ENCODE measurements at places on chromosomes 11 and 22.

DNA sequence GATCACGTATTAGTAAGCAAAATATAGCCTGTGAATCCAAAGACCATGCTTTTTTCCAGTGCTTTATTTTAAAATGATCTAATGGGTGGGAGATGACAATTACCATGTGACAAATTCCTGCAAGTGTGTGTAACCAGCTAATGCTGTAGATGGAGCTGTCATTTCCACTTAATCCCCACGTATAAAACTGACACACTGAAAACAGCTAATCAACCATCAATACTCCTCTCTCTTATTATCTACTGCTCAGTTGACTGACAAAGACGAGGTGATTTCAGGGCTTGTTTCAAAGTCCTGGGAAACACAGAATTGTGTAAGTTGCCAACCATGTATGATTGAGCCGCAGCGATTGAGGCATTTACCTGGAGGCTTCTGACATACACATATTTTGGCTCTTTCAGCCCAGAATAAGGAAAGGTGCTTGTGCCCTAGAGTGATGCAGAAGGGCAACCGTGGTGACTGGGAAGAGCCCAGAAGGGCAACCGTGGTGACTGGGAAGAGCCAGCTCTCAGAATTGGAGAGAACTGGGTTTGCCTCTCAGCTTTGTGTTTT, 9.7 kb downstream of the SLN start:
- no peak for DNase-seq

GRCh38 chr11:20397281-20397680, 9.8 kb downstream of the PRMT3 start:
- DNase-seq = peak; percentile 33

DNA sequence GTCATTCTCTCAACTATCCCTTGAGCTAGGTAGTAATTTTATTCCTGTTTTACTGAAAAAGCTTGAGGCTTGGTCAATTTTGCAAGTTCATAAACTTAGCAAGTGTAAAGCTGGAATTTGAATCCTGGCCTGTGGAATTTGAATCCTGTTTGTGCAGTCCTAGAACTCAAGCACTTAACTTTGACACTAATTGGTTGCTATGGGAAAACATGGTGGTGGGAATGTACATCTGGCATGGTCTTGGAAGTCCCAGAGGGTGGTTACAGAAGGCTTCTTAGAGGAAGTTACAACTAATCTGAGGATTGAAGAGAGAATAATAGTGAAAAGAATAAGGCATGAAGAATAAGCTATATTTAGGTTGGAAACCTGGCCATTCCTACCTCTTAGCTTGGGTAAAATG, 66.5 kb upstream of the LIN7C start:
- DNase-seq = no peak

DNA sequence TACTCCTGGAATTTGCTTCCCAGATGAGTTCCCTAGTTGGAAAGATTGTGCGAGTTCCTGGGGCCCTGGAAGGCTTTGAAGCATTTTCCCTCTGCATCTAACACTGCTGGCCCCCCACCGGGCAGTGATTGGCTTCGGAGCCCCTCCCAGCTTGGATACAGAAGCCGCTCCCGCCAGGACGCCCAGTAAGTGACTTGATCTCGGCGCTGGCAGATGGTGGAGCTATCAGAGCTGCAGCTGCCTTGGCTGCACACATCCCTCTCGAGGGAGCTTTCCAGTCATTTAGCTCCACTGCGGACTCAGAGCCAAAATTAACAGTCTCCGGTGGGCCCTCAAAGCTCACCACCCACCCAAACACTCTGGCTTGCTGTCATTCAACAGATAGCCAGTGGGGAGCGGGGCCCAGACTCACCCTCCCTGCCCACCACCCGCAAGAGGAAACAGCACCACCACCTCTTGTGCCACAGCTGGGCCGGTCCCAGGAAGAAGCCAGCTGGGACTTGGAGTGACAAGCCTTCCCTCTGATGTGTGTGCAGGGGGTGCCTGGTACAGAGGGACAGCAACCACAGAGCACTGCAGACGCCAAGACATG, 162.3 kb downstream of the TRIM29 start:
- peak; percentile 35 for DNase-seq

DNA sequence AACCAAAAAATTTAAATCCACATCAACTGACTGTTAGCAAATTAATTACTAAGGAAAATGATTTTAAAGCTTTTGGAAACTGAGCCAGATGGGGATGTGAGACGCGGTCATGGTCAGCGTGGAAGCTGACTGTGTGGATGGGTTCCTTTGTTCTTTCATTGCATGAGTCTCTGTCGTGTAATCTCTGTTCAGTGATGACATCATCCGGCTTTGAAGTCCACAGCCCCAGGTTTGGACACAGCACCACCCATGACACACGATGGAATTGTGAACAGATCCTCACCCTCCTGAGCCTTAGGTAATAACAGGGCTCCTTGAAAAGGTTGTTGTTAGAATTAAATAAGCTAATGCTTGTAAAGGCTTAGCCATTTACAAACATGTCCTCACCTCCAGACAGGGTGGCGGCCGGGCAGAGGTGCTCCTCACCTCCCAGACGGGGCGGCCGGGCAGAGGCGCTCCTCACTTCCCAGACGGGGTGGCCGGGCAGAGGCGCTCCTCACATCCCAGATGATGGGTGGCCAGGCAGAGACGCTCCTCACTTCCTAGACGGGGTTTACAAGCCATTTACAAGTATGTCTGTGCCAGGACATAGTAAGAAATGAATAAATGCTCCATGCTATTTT, 677.3 kb downstream of the TBC1D22A start:
- DNase-seq = no peak

DNA sequence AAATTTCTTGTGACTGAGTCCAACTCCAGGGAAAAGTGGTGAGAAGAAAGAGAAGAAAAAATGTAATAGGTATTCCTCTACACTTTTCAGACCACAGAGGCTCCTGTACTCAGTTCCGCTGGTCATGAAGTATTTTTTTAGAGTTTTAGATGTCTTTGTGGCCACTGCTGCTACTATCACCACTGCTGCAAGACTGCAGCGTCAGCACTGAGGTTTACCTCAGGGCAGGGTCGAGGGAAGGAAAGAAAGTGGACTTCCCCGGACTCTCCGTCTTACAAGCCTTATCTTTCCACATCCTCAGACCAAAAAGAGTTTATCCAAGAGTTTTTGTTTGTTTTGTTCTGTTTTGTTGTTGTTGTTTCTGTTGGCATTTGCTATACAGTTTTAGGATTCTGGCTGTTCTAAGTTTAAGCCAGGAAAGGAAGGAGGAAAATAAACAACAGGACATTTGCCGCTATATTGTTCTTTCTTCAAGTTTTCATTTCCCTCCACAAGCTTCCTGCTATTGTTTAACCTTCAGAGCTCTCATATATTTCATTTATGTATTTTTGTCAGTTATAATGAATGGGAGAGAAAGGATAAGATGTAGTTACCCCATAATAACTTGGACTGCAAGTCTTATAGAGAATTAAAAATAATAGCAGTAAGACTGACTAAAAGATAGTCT, 919.3 kb downstream of the NTM start:
- DNase-seq = no peak

- no peak for DNase-seq
Measured at GRCh38 chr11:117836077-117836960, 11.8 kb upstream of the FXYD2 start.

- no peak for DNase-seq
Measured at GRCh38 chr11:85694385-85694980, 8.5 kb upstream of the CCDC89 start.

DNA sequence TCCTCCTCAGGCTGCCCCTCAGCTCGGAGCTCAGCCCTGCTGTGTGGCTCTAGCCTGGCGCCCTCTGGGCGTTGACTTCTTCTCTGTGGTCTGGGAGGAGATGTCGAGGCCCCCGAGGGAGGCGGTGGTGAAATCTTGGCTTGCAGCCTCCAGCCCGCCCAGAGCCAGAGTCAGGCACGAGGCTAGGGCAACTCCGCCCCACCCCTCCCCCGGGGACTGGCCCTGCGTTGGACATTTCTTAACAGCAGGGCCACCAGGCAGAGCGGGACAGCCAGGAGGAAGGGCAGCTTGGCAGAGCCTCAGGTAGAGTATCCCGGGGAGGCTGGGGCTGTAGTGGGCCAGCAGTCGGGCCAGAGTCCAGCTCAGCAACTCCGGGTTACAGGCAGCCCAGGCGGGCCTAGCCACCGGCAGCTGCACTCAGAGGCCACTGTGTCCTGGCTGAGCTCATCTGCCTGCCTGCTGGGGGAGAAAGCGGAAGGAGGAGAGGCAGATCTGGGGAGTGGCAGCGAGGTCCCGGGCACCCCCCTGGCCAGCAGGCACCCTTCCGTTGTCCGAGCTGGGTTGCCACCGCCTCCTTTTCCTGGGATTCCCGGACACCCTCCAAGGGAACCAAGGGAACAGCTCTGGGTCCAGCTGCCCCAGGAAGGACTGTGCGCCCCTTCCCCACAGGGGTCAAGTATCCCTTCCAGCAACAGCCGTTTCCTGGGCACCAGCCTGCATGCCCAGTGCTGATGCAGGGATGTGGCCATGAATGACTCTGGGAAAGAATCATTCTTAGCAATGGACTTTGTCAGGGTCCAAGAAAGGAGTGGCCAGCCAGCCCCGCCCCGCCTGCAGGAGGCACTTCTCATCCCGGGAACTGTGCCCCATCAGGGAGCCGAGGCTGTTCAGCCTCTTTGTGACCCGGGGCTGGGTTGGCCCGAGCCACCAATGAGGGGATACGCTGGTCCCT, at the start of gene ALDH3B1:
ALDH3B1 (plus strand) TSS at position 238 of the 952 bp plus-strand sequence. CDS start 4,971 bp downstream, outside the sequence.
- DNase-seq = no peak

Data from NCI-H2107 (cell line).